ENCODE measurements at places on chromosomes 1 and 21.
A peak's percentile ranks its signal among the peaks of the same experiment; 100 is the strongest.

- DNase-seq: no peak
These were observed 8.5 kb downstream of the STMN1 start for GRCh38 chr1:25897754-25898153.

GRCh38 chr1:68278221-68278620, 45.9 kb upstream of the WLS start:
- no peak for DNase-seq

- no peak for DNase-seq
These were observed 147.8 kb downstream of the TLR5 start for GRCh38 chr1:222995236-222995580.

- no peak for DNase-seq
These were observed 221.4 kb downstream of the HLX start for GRCh38 chr1:221100611-221101010.

DNA sequence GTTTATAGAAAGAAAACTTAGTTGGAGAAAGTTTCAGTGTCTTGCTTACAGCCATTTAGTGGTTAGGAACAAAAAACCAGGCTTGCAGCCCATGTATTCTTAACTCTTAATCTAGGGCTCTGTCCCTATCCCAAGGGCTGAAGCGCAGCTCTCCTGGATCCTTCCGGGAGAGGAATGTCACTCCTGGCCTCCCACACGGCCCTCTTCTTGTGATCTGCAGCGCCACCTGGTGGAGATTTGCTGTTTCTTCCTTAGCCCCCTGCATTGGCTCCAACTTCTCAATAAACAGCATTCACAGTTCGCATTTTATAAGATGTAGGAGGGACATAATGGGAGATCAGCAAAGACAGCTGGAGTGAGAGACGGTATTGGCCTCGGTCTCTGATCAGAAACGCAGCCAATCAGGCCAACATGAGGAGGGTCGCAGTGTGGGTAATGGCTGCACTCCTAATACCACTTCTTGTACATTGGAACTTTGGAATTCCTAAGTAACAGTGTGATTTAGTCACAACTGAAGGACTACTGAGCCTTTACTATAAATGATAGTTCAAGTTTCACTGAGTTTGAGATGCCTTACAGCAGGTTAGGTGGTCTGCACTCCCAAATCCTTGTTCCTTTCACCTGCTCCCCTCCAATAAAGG, 283.4 kb downstream of the ASTN1 start:
- DNase-seq: peak; percentile 60

DNA sequence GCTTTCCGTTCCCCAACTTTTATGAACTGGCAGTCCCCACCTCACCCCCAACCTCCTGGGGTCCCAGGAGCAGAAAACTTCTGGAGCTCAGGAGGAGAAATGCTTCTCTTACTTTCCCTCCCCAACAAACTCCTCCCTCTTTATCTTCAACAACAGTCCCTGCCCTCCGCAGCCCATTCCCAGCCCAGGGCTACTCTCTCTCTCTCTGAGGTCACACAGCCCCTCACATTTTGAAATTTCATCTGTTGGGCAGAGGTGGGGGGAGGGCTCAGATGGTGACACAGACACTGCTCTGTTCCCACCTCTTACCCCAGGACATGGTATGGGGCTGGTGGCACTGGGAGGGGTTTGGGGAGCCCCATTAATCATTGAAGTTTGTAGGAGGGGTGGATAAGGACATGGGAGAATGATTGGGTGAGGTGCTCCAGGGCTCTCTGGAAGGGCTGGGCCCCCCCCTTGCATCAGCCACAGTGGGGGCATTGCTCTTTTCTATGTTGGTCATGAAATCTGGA, 6.0 kb downstream of the PIK3CD start:
- DNase-seq: no peak

DNA sequence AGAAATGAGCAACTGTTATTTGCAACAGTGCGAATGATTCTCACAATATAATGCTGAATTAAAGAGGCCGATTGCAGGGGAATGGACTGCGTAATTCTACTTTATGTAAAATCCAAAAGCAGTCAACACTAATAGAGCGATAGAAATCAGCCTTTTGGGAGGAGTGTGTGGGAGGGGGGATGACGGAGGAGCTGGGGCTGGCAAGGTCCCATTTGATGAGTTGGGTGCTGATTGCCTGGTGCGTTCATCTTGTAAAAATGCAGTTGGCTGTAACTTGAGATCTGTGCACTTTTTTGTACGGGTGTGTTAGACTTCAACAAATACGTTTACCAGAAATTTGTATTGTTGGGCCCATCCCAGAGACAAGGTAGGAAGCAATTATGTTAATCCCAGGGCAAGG, 20.7 kb downstream of the TNFRSF8 start:
- no peak for DNase-seq

- no peak for DNase-seq
These were observed 751.0 kb downstream of the MRPL39 start for GRCh38 chr21:24856326-24856725.

- DNase-seq: peak; percentile 38
These were observed 650 bp downstream of the VANGL1 start for GRCh38 chr1:115642168-115643072.

- DNase-seq: peak; percentile 73
These were observed 36.6 kb downstream of the CAPZB start for GRCh38 chr1:19448491-19449439.

- no peak for DNase-seq
These were observed 28.0 kb upstream of the IFNGR2 start for GRCh38 chr21:33375101-33375644.

- no peak for DNase-seq
These were observed 19.0 kb downstream of the MPZ start for GRCh38 chr1:161290779-161291178.

- DNase-seq: peak; percentile 50
These were observed 12.3 kb upstream of the SLAMF7 start for GRCh38 chr1:160726498-160727315.

GRCh38 chr1:33867684-33868083, 3.8 kb downstream of the HMGB4 start:
- DNase-seq: no peak

- no peak for DNase-seq
These were observed 222.5 kb downstream of the SLC45A1 start for GRCh38 chr1:8540261-8540941.

GRCh38 chr1:109272831-109273547, 10.0 kb downstream of the PSRC1 start:
- no peak for DNase-seq

DNA sequence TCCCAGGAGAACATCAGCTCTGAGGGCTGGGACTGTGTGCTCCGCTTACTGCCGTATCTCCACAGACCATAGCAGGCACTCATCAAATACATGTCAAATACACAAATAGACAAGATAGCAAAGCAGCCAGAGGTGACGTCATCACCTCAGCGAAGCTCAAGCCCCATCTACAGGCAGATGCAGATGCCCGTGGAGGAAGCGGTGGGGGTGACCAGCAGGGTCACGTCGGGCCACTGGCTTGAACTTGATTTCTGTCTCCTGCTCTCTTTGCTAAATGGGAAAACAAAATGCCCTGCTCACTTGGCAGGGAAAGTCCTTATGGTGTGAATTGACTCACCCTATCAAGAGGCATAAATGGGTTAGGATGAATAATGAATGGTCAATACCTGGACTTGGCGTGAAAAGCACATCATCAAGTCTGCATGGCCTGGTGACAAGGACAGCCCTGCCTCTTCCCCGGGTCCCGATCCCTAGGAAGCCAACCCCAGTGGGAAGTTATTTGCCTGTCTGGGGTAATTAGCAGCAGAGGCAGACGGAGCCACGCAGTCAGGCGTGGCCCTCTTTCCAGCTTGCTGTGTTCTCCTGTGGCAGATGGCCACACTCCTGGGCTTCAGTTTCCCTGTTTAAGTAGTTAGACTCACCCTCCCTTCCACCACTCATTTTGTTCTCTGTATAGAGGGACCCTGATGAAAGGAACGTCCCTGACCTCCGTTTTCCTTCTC, 536.0 kb downstream of the NPHP4 start:
- DNase-seq: no peak

- DNase-seq: no peak
These were observed 130.0 kb upstream of the TNR start for GRCh38 chr1:175873290-175873935.

- no peak for DNase-seq
These were observed 579.9 kb upstream of the B3GALT2 start for GRCh38 chr1:193766329-193766728.

- DNase-seq: no peak
These were observed 371 bp upstream of the ODF2L start for GRCh38 chr1:86396498-86396890.

DNA sequence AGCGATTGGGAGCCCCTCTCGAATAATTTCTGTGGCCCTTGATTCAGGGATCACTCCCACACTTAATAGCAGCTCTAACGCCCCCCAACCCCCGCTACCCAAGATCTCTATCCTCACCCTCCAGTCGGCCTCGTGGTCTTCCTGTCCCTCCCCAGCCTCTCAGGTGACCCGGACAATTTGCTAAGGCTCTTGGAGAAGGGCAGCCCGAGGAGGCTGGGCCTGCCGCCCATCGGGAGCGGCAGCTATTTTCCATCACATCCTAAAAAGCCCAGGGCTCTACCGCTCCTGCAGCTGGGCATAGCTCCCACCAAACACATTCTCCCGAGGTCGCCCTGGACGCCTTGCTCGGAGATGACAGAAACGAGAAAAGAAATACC, 12.0 kb upstream of the PHLDA3 start:
- no peak for DNase-seq

DNA sequence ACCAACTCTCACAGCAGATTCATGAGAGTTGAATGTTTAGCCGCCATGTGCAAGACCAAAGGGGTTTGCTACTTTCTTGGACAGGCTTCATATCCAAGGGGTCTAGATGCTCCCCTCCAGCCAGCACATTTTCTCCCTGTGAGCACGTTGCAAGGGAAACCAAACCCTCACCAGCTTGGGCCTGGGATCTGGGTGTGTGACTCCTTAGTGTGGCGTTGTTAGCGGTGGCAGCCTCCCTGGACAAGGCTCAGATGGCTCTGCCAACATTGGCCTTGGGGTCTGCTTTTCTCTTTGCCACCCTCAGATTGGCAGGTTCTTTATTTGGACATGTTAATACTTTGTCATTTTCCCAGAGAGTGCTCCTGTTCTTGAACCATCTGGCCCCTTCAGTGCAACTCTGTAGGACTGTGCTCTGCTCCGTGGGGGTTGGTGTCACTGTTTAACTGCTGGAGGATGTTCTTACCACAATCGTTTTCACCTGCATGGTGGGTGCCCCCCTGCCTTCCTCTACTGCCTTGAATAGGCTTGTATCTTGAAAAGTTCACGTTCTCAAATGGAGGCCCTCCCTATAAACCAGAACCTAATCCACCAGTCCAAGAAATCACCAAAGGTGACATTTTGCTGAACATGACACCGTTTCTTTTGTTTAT, 13.4 kb downstream of the ABCG1 start:
- no peak for DNase-seq

DNA sequence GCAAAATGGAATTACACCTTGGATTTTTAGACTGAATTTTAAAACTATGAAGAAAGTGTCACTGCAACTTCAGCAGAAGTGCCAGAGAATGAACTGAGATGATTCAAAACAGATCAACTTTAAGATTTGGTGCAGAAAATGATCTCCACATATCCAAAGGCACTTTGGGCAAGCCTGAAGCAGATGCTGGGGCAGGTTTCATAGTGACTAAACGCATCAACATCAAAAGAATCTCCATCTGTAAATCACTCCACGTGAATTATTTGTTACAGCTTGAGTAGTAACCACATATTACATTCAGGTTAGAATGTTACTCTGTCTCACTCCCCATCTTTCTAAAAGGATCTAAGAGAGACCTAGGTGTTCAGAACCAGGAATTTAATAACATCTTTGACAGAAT, 329.0 kb upstream of the ESRRG start:
- no peak for DNase-seq

Data from heart right ventricle (tissue), 16 donors.